Fibroblast of skin of scalp (primary cell): ENCODE measurements at places on chromosomes 3 and 15.

- no peak for DNase-seq
These were observed 267 bp downstream of the CLDN18 start for GRCh38 chr3:138010273-138010590.

GRCh38 chr3:40427045-40427669 lies 30.0 kb upstream of the RPL14 start:
- DNase-seq = no peak

DNA sequence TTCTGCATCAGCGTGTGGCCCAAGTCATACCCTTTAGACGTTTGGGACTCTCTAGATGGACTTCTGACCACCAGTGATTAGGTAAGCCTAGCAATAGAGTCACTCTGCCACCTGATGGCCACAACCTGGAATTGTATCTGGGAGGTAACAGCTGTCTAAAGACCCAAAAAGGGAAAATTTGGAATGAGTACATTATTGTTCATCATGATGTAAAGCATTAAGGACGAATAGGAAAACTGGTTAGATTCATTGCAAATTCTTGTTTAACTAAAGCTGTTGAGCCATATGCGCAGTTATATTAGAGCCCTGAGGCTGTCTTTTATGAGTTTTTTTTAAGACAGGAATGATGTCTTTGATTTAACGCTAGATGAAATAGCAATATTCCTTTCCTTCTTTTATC lies 63.6 kb downstream of the FAM81A start:
- DNase-seq = peak; percentile 48

DNA sequence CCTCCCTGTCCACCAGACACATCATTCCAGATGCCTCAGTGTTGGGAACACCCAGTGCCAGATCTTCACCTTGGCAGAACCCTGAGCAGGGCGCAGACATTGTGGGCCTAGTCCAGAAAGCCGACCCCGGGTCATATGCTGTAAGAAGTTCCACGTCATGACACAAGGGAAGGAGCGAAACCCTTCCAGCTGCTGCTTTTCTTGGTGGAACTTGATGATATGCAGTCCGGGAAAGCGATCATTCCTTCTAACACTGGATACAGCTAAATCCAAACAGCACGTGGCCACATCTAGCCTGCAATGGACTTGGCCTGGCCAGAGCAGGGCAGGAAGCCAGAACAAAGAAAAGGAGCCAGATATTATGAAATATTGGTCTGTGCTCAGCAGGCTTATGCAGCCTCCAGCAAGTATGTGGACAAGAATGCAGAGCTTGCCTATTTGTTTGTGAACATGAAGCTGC lies 22.0 kb downstream of the GASK1A start:
- DNase-seq = peak; percentile 75

GRCh38 chr15:84103345-84103744 lies 132.2 kb upstream of the GOLGA6L4 start:
- DNase-seq = no peak

DNA sequence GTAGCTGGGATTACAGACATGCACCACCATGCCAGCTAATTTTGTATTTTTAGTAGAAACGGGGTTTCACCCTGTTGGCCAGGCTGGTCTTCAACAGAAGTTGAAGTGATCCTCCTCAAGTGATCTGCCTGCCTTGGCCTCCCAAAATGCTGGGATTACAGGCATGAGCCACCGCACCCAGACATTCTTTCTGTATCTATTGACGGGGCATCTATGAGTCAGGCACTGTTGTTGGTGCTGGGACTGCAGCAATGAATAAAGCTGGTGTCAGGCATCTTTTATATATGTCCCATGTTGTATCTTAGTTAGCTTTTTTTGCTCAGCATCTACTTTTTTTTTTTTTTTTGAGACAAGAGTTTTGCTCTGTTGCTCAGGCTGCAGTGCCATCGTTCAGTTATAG lies 47.6 kb upstream of the ULK4 start:
- no peak for DNase-seq

- DNase-seq = no peak
These were observed 87.5 kb downstream of the NEK10 start for GRCh38 chr3:27281671-27282150.

DNA sequence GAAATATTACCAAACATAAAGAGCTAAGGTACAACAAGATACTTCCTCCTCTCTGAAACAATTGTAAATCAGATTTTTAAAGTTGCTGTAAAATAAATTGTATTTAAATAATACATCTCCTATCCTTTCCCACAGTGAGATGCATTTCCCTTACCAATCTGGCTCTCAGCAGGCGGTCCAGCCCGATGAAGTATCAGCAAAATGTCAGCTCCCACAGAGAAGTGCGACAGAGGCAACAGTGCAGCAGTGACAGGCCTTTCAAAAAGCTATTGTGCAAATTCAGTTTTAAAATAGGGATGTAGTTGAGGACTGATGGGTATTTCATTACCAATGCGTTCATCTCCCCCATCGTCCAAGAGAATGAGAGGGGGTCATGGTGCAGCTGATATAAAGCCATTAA lies 733.2 kb upstream of the GOLIM4 start:
- no peak for DNase-seq

DNA sequence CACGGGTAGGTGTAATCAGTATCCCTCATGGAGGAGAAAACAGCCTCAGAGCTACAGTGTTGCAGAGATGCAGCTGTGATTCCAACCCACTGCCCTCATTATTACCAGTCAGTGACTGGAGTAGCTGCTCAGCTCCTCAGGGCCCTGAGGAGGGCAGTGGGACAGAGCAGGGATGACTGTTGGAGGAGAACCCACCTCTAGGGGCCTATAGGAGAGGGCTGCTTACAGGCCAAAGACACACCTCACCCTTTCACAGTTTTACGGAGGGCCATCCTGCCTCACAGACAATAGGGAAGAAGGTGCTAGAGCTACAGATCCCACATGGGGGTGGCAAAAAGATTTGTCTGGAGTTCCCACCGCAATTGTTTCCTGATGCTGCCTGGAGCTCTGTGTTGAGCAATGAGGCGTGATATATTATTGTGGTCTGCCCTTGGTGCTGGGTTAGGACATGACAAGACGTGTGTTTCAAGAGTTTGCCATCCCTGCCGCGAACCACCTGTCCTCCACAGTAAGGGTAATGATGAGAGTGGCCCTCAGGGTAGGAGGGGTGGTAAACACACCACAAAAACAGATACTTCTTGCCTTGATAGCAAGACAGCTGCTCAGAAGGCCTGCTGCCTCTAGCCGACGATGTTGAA lies 140.5 kb upstream of the TPM1 start:
- no peak for DNase-seq

GRCh38 chr3:126004692-126005091 lies 35.7 kb downstream of the ROPN1B start:
- no peak for DNase-seq

DNA sequence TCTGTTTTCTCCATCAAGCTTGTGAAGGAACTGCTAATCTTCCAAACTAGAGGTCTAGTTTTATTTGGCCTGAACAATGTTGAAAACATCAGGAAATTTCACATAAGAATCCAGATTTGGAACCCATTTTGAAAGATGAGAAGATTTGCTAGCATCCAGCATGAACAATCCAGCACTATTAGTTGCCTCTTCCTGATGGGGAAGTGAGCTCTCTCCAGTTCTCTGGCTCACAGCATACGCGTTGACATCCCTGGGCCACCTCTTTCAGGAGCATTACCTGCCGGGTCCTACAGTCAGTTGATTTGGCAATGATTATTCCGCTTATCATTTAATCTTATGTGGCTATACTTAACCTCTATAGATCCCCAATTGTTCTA lies 10.9 kb downstream of the GPR87 start:
- DNase-seq = no peak

GRCh38 chr3:51686512-51687215 lies 15.6 kb downstream of the TEX264 start:
- peak; percentile 21 for DNase-seq

- no peak for DNase-seq
These were observed 423.2 kb upstream of the ONECUT1 start for GRCh38 chr15:53213336-53213735.

- no peak for DNase-seq
These were observed 22.0 kb upstream of the PGPEP1L start for GRCh38 chr15:99029341-99030144.

DNA sequence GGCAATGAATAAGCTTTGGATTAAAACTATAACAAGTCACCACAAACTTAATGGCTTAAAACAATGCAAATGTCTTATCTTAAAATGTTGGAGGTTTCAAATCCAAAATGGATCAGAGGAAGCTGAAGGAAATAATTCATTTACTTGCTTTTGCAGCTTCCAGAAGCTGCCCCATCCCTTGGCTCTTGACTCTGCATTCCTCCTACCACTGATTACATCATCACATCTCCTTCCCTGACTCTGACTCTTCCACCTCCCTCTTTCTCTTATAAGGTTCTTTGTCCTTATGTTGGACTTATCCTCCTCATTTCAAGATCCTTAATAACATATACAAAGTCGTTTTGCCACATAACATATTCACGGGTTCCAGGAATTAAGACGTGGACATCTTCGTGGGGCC lies 982.8 kb upstream of the ROBO1 start:
- no peak for DNase-seq
